Fibroblast of skin of left biceps (primary cell): ENCODE measurements at places on chromosomes 3 and 15.

GRCh38 chr15:59169251-59169708 is 37.4 kb upstream of the LDHAL6B start:
- peak; percentile 47 for DNase-seq

- DNase-seq = no peak
Measured at GRCh38 chr3:12986031-12986430, 87.2 kb downstream of the IQSEC1 start.

DNA sequence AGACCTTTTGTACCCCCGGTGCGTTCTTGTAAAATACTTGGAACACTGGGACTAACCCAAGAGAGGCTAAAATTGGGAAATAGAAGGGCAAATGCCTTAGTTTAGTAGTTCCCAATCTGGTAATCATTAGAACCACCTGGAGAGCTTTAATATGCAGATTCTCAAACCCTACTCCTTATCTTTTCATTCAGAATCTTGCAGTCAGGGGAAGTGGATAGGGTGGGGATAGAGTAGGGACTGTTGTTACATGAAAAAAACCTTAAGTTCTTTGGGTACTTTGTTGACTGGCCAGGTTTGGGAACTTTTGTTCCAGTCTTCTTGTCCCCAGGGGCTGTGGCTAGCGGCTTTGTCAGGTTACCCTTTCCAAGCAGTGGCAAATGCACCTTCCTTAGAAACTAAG is 15.9 kb downstream of the MAPKBP1 start:
- DNase-seq = no peak

DNA sequence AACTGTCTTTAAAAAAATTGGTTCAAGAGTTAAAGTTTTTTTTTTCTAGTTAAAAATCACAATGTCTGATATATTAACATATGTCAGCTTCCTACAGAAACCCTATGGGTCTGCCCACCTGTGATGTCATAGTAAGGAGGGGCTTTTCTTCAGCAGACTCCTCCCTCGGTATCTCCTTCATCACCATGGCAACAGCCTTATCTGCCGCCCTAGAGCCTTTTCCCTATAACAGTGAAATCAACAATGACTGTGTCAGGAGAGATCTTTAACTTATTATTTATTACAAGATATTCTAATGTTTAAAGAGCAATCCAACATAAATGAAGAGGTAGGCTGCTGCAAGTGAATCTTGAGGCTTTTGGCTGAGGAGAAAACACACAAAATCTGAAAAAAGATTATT is 138.7 kb downstream of the PEX5L start:
- DNase-seq = peak; percentile 1
